ENCODE measurements at places on chromosomes 3 and 15.

- no peak for DNase-seq
Observed at GRCh38 chr3:17967953-17968607, 225.6 kb upstream of the TBC1D5 start.

GRCh38 chr3:45105855-45106671, 40.1 kb downstream of the CDCP1 start:
- DNase-seq, result no peak

GRCh38 chr3:162441716-162442115, 945.1 kb downstream of the OTOL1 start:
- DNase-seq, result no peak

- no peak for DNase-seq
Observed at GRCh38 chr3:45412763-45413162, 24.4 kb downstream of the LARS2 start.

DNA sequence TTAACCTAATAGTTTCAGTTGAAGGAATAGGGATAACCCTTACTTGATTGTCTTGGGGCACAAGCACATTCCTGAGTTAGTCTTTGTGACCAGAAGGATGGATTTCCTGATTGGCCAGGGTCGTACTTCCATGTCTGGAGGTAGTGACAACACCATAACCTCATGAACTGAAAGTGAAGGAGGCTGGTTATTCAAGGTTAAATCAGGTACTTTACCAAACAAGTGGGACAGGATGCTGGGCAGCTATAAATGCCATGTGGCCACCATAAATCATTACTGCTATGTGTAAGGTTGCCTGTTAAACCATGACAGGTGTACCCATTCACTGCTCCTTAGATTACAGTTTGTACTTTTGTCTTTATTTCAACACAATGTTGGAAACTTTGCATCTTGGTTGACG, 128.3 kb upstream of the SAMMSON start:
- no peak for DNase-seq

- no peak for DNase-seq
Observed at GRCh38 chr15:52351206-52351908, 55.8 kb upstream of the MYO5C start.

DNA sequence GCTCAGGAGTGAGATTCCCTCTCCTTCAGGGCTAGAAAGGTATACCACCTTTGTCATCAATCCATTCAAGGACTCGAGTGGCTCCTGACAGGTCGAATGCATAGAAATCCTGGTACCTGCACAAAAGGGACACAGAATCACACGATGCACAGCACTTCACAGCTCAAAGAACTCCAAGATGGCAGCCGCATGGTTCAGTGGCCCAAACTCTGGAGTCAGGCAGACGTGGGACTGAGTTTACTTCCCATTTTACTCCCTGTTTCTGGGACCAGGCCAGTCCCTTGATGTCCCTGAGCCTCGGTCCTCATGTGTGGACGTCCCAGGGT, 536 bp downstream of the WDR73 start:
- DNase-seq, result no peak

GRCh38 chr3:158819282-158819681, 17.4 kb downstream of the MFSD1 start:
- DNase-seq, result no peak
